ENCODE measurements at places on chromosomes 2 and 18.

GRCh38 chr2:220504938-220505503 is 877.6 kb downstream of the SLC4A3 start:
- peak; percentile 87 for DNase-seq

GRCh38 chr18:35852786-35853185 is 119.7 kb upstream of the RMP24 start:
- no peak for DNase-seq

DNA sequence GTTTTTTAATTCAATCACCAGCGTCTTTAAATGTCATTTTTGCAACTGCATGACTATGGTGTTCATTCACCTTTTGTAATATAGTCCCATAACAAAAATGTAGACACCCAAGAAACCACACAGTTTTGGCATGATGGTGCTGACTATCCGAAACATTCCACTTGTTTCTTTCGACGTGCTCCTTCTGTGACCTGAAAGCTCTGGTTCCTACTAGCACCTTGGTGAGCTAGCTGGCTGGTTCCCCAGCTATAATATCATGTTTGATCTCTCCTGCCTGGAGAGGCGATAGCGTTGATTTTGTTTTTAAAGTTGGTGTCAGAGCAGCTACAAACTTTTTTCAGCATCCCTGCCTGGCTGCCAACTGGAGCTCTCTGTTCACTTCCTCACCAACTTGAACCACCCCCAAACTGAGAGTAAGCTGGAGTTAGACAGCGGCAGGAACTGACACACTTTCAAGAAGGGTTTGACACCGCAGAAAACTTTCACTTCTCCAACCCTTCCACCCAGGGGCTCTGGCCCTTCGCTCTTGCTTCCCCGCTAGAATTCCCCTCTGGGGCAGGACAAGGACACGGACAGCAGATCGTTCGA is 1.1 kb downstream of the ATAD2B start:
- DNase-seq = peak; percentile 45

GRCh38 chr2:207937253-207937652 is 88.1 kb downstream of the PLEKHM3 start:
- DNase-seq = no peak

GRCh38 chr2:71721669-71722068 is 268.3 kb downstream of the DYSF start:
- DNase-seq = no peak

- no peak for DNase-seq
Measured at GRCh38 chr2:3626812-3627499, 31.0 kb upstream of the ALLC start.

DNA sequence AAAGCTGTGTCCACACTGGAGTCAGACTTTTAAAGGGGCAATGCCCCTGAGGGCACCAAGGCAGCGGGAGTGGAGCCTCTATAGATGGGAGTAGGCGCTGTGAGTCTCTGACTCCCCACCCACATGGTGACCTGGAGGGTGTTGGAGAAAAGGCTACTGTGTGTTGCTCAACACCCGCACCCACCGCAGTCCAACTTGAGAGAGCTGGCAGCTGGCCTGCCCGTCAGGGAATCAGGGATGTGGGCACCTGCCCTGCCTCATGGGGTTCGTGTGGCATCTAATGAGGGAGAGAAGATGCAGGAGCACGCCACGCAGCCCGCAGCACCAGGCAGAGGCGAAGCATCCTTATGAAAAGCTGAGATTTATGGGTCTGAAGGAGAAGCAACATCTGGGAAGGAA is 84.2 kb downstream of the KLHL29 start:
- DNase-seq = no peak

All from NCI-H345 (cell line).